ENCODE measurements at places on chromosomes 5 and 9.

DNA sequence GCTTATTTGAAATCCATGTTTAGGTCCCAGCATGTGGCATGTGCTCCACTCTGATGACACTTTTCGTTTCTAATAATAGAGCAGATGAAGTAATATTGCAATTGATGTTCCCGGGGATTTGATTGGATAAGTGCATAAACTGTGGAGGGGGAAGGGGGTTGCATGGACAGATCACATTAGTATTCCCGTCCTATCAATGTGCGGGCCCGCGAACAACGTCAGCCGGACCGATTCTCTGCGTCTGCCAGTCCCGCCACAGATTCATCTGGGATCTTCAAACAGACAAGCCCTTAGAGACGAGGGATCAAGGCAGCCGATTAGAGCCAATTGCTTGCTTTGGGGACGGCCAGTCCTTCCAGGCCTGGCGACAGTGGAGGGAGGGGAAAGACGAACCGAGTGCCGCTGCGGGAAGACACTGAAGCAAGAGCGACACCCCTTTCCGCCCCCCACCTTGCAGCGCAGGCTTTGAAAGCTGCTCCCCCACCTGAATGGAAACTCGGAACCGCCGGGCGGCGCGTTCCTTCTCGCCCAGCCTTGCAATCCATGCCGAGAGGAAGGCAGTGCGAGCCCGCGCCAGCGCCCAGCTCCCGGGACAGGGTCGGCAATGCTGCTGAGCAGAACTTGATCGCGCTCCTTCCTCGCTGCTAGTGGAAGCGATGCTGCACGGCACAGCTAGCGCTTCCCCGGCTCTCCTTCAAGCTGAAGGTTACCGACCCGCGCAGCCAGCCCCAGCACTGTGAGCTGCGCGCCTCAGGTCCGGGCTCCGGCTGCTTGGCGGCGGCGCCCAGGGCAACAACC is at the start of gene RGS7BP:
RGS7BP (plus strand) TSS at position 247 of the 798 bp plus-strand sequence. CDS start 610 bp downstream, outside the sequence.
- no peak for DNase-seq

DNA sequence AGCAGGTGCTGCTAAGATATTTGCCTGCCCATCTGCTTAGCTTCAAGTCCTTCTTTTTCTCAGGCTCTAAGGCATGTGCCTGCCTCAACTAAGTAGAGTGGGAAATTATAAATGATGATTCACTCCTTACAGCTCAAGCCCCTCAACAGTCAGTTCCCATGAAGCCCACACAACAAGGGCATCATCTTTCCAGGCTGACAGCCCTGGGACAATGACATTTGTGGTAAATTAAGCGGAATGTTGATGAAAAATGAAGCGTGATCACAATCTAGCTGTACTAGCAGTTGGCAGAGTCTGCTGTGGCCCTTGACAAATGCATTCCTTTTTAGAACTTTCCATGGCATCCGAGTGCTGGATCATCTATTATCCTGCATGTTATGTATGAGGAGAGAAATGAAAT is 548.6 kb downstream of the KIF4B start:
- no peak for DNase-seq

DNA sequence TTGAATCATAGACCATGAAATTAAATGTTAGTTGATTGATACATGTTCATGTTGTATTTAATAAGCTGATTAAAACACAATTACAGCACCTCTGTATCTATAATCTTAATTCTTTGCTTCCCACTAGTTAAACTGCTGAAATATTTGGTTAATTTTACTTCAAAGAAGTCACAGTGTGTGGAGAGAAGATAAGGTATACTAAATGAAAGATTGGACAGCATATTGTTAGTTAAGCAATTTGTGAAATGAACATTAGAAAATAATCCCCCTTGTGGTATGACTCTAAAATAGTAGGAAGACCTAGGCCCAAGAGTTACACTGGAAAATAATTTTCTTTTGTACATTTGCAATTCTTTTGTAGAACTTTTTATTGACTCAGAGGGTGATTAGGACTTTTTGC is 30.3 kb downstream of the MAN2A1 start:
- DNase-seq, result no peak

DNA sequence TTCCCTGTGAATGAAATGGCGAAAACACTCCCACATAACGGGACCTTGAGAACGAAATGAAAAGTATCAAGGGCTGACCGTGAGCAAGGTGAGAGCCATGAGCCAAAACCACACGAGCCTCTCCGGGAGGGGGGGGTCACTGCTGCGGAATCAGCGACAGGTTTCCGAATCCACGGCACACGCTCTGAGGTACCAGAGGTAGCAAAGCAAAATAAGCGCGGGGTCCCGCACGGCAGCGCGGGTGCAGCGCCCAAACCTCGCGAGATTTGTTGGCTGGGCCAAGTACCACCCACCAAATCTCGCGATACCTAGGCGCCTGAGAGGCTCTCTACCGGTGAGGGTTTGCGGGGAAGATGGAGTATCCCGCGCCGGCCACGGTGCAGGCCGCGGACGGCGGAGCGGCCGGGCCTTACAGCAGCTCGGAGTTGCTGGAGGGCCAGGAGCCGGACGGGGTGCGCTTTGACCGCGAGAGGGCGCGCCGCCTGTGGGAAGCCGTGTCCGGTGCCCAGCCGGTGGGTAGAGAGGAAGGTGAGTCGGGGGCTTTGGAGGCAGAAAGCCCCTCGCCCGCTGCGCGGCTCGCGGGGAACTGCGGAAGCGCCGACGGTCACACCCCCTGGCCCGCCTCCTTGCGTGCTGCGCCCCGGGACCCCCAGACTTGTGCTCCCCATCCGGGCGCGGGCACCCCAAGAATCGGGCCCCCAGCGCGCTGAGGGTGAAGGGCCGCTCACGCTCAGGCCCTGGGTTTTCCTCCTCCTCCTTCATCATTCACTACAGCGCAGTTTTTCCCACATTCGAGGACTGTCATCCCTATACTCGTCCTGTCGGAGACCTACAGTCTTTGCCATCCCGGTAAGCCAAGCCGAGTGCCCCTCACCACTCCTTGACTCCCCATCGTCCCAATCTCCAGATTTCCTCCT is at the start of gene ZNF346:
ZNF346 (plus strand) TSS at position 311 of the 917 bp plus-strand sequence; CDS start at position 354, 43 bp downstream.
- DNase-seq, result peak; percentile 92

DNA sequence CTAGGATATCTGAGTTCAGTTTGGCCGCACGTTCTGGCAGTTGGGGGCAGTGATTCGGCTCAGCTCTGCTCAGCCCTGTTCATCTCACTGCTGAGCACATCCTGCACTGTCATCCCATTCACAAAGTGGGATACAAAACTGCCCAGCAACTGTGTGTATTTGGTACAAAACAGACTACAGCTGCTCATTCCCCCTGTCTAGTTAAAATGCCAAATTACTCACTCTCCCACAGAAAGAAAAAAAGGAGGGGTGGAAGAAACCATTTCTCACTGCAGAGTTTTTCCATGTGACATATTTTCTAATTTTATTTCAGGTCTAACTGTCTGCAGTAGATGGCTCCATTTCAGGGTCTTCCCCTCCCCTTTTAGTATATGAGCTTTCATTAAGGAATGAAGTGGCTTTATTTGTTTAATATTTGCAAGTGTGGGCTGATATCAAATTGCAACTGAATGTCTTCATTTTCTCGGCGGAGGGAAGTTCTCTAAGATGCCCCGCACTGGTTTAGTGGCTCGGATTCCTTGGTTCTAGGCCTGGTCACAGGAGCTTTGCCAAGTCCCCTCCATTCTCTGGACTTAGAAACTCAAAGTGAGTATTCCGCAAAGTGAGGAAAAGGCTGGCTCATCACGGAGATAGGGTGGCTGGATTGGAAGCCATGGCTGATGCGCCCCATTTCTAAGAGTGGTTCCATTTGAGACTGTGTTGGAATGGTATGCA is 14.7 kb downstream of the COL15A1 start:
- DNase-seq, result no peak

DNA sequence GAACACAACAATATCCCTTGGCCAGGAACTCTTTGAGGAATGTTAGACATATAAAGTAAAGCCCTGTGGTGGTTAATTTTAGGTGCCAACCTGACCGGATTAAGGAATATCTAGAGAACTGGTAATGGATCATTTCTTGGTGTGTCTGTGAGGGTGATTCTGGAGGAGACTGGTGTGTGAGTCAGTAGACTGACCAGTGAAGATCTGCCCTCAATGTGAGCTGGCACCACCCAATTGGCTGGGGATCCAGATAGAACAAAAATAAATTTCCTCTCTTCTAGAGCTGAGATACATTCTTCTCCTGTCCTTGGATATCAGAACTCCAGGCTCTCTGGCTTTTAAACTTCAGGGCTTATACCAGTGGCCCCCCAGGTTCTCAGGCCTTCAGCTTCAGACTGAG is 56.2 kb upstream of the TNPO1 start:
- DNase-seq, result no peak

GRCh38 chr5:74201334-74202081 is 439.0 kb downstream of the ENC1 start:
- DNase-seq, result no peak

DNA sequence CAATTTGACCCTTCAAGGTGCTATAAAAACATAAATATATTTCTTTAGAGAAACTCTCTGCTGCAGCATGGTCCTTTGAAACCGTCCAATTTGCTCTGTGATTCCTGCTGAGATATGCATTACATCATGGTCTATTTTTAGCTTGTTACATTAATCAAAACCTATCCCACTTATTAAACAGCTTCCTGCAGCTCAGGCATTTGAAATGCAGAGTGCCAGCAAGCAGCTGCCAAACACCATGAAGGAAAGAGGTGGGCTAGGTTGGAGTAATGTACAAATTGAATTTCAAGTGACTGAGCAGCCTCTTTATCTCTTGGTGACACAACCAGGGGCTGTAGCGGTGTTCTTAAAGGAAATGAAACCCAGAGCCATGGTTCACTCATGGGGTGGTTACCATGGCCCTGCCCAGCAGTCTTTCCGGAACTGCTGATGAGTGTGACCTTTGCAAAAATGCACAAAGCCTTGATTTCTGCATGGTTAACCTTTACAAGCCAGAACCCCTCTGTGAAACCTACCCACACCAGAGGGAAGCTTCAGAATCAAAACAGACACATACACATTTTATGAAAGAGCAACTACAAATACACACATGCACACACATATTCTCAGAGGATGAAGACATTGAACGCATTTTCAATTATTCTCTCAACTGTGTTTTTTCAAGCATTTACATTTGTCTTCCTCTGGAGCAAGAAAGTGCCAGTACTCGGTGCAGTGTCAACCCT is 155.8 kb upstream of the ZNF608 start:
- no peak for DNase-seq

DNA sequence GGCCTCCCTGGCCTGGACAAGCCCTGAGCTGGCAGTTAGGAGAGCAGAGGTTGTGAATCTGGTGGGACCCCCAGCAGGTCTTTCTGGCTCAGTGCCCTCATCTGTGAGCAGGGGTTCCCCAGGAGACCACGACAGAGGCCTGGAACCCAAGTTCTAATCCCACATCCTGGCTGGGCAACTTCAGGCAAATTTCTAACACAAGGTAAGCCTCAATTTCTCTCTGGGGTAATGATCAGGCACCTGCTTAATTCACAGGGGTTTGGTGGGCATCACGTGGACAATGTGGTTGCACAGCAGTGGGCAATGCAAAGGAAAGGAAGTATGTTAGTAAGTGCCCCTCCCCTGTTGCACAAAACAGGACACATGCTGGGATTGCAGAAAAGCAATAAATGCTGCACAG is 1.9 kb upstream of the KCNIP1 start:
- no peak for DNase-seq

GRCh38 chr5:119318256-119318894 is 37.4 kb upstream of the TNFAIP8 start:
- DNase-seq, result no peak

- DNase-seq, result no peak
Observed at GRCh38 chr9:38003946-38004808, 64.8 kb downstream of the SHB start.

DNA sequence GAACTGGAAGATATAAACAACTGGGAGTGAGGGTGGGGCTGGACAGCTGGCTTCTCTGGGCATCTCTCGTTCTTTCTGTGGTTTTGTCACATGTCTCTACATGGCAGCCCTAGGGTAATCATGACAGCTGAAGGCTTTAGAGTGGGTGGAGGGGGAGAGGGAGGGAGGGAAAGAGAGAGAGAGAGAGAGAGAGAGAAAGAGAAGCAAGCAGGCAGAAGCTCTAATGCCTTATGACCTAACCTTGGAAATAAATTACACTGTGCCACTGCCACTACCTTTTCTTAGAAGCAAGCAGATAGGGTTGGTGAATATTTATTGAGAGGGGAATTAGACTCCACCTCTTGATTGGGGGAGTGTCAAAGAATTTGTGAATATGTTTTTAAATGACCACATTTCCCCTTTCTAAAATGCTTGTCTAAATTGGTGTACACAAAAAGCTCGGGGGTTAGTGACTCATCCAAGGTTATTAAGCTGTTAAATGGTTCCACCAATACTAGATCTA is 2.6 kb upstream of the DAPK1 start:
- no peak for DNase-seq

DNA sequence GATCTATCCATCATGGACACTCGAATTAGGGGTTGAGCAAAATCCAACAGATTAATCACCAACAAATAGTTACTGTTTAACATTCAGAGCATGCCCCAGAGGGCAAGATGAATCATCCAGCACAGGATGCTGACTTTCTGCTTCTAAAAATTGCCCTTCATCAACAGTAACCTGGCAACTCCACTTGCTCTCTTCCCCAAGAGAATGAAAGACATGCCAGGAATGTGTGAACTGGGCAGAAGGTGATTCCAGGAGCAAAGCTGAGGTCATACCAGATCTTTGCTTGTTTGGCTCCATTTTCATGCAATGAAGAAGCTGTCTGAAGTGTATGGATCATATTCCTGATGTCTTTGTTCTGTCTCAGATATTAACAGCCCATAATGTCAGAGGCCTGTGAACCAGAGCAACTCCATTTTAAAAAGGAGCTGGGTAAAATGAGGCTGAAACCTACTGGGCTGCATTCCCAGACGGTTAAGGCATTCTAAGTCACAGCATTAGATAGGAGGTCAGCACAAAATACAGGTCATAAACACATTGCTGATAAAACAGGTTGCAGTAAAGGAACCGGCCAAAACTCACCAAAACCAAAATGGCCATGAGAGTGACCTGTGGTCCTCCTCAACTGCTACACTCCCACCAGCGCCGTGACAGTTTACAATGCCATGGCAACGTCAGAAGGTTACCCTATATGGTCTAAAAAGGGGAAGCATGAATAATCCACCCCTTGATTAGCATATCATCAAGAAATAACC is 2.5 kb upstream of the ZNF367 start:
- DNase-seq, result peak; percentile 39

GRCh38 chr5:56737951-56738606 is 77.3 kb upstream of the MAP3K1 start:
- DNase-seq, result no peak

DNA sequence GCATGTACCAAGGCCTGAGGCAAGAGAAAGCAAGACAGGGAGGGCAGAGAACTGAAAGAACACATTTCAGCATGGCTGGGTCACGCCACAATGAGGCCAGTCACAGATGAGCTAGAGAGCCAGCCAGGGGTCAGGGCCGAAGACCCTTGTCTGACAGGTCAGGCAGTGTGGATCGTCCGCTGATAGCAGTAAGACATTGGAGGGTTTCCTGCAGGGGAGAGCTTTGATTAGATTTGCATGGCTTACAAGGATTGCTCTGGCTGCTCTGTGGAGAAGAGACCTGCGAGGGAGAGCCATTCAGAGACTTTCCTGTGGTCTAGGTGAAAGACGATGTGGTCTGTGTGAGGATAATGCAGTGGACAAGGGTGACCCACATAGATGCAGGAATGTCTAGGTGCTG is 93.1 kb downstream of the RALGPS1 start:
- DNase-seq, result no peak

GRCh38 chr5:176694631-176695030 is 47.3 kb downstream of the TSPAN17 start:
- no peak for DNase-seq
